ENCODE measurements at places on chromosomes 2 and 18. TPM values are rescaled to one million over a fixed set of nuclear protein-coding genes. Genes with fewer than 3 reads are reported as not detected.

Gene RAPGEF4
- 0.51 TPM for polyA plus RNA-seq

Gene HPCAL1
- 28.8 TPM for polyA plus RNA-seq

Gene UGT1A8
- polyA plus RNA-seq, result not detected

Gene SLC38A11
- polyA plus RNA-seq, result 1.1 TPM

Gene PDE6D
- 31.3 TPM for polyA plus RNA-seq

Gene LANCL1
- 55.1 TPM for polyA plus RNA-seq

Gene PGAP1
- 7.0 TPM for polyA plus RNA-seq

Gene TUBA4B
- not detected for polyA plus RNA-seq

Gene MBD5
- 25.6 TPM for polyA plus RNA-seq

Gene DSG1
- polyA plus RNA-seq, result not detected

Gene RGPD4
- polyA plus RNA-seq, result not detected

Gene BCL2
- 1.5 TPM for polyA plus RNA-seq

Gene ELOA2
- polyA plus RNA-seq, result not detected

Gene CSRNP3
- polyA plus RNA-seq, result 1.1 TPM

Gene ITGB6
- polyA plus RNA-seq, result 0.01 TPM

Gene RNF152
- polyA plus RNA-seq, result 20.0 TPM

Gene SFTPB
- not detected for polyA plus RNA-seq

Gene TYMS
- 45.4 TPM for polyA plus RNA-seq

Gene ASB18
- not detected for polyA plus RNA-seq

Gene RTKN
- 10.0 TPM for polyA plus RNA-seq

Gene MBOAT2
- polyA plus RNA-seq, result 44.8 TPM

Gene PAIP2B
- polyA plus RNA-seq, result 0.16 TPM

Gene ZNF892
- polyA plus RNA-seq, result 1.4 TPM

Gene DNER
- polyA plus RNA-seq, result 1.2 TPM

Gene HMSD
- polyA plus RNA-seq, result 0.56 TPM

Gene CIB4
- polyA plus RNA-seq, result not detected

Gene TNP1
- not detected for polyA plus RNA-seq

Gene CNTNAP5
- polyA plus RNA-seq, result not detected

Gene ACMSD
- not detected for polyA plus RNA-seq
